ENCODE measurements at places on chromosomes 16 and 17.

DNA sequence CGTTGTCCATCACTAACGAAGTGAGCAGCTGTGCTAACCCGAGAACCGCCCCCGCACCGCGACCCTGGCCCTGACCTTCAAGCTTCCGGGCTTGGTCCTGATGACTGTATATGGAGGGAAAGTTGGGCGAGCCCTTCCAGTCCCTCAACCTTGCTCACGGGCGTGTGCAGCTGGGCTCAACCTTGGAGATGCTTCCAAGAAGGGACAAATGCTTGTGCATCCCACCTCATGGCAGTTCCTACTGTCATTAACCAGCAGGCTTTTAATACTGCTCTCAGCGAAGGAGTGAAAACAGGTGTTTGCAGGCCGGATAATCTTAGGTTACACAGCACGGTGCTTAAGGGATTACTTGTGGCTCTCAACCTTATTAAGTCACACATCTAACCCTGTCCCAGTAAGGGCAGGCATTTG is 33.5 kb downstream of the SRL start:
- DNase-seq: no peak

DNA sequence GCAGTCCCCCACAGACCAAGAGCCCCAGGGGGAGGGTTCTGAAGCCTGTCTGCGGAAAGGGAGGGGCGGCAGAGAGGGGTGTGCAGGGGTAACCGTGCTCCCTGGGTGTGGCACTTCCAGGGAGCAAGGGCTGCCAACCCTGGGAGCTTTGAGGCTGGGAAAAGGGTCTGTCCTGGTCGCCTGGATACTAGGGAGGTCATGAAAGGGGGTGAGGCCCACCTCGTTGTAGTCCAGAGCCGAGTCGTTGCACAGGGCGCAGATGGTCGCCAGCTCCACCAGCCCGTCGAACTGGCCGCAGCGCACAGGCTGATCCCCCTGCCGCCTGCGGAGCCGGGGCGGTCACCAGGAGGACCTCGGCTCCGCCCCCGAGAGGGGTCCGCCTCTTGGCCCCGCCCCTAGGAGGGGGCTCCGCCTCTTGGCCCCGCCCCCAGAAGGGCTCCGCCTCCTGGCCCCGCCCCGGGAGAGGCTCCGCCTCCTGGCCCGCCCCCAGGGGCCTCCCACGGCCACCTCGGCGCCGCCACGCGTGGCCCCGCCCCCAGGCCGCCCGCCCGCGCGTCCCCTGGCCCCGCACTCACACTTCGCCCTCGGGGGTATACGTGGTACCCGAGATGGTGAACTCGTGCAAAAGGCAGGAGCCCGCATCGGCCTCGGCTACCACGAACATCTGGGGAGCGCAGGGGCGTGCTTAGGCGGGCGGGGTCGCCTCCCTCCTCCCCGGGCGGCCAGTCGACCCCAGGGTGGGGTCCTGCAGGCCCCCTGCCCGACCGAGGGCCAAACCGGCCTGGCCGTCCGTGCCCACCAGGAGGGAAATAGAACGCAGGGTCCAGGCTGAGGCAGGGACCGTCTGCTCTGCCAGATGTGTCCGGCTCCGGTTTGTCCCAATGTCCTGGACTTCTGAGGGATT is 19.5 kb downstream of the ATP2A3 start:
- peak; percentile 48 for DNase-seq

- DNase-seq: no peak
Observed at GRCh38 chr16:24125214-24125613, 130.9 kb upstream of the CACNG3 start.

DNA sequence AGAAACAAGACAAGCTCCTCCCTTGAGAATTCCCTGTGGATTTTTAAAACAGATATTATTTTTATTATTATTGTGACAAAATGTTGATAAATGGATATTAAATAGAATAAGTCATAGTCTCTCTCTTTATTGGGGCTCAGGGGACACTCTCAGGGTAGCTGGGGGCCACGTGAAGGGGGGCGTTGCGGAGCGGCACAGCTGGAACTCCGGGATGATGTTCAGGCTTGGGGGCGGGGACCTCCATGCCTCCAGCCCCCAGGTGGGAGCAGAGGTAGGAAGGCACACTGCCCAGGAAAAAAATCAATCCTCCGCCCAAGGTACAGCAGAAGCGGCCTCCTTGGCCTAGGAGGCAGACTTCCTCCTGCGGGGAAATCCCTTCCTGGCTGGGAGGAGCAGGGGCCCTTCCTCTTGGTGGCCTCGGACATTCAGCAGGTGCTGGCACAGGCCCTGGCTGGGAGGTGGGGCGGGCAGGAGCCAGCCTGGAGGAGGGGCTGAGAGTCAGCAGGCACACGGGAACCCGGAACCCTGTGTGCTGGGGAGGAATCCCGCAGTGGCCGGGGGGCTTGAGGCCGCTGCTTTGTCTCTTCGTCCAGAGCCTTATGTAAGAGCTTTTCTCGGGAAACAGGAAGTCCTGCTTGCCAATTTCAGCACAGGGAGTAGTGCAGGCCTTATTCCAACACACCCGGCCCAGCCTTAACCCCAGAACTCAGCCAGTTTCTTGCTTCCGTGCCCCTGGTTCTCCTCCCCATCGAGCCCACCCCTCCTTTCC is 591 bp upstream of the TNFSF13 start:
- DNase-seq: peak; percentile 31

DNA sequence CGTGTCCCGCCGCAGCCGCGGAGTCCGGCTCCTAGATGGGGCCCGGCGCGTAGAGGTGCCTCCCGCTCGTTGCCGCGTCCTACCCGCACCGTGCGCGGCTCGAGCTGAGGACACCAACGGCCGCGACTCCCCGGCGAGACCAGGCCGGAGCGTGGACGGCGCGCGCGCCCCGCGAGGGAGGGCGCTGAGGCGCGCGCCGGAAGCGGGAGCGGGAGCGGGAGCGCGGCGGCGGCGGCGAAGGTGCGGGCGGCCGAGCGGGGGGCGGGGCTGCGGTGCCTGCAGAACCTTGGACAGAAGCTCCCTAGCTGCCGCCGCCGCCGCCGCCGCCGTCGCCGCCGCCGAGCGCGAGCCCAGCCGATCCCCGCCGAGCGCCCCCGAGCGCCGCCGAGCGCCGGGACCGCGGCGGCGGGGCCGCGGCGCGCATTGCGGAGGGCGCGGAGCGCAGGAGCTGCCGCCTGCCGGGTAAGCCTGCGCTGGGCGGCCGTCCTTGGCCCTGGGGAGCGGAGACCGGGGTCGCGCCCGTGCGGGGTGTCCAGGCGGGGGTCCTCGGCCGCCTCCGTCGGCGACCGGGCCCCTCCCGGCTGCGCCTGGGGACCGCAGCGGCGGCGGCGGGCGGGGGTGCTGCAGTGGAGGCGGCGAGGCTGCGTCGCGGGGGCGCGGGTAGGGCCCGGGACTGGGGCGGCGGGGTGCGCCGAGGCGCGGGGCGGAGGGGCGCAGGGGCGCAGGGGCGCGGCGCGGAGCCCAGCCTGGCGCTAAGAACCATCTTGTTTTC is at the start of gene CDK5R1:
TSS of gene CDK5R1 (plus strand) at position 293 of the 772 bp plus-strand sequence. CDS start 628 bp downstream, outside the sequence.
- DNase-seq: peak; percentile 80

DNA sequence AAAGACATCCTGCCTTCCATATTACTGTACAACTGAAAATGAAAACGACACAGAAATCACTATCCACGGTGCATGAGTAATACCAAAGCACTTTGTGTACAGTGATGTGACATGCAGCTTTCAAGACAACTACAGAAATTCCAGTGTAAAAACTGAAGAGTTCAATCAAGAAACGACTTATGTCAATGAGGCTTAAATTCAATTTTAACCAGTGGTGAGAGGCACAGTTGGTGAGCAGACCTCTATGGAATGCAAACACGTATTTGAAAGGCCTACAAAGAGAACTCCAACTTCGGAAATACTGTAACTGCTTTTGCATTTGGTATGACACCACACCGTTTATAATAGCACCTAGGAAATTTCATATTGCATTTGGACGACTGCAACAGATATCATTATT is 87.6 kb downstream of the USP31 start:
- DNase-seq: no peak

Data from CD4-positive, alpha-beta T cell treated with Interleukin-17A for 1 hour (primary cell).